Activated T-cell treated with anti-CD3 and anti-CD28 coated beads for 4 hours (primary cell): ENCODE measurements at places on chromosomes 2 and 18.

DNA sequence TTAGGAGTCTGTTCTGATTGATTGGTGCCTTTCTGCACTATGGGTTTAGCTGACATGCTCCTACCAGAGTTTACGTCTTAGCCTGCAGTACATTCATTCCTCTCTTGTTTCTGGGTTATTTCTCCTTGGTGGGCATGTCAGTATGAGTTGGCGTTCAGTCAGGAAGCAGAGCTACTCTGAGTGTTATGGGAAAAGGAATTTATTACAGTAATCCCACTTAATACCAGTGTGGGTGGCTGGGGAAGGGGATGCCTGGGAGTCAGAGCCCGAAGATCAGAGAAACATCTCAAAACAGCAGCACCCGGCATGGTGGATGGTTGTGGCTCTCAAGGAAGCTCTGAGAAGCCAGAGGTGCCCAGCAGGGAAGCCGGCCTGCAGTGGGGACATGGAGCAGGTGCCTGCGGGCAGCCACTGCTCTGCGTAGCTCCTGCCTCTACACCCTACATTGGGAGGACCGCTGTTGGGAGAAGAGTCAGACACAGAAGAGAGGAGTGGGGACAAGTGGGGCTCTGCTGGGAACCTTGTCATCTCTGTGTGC, 48.9 kb downstream of the RAB31 start:
- DNase-seq: no peak

GRCh38 chr2:146572598-146572997, 1272.2 kb upstream of the ACVR2A start:
- DNase-seq: no peak

GRCh38 chr2:199739413-199740110, 111.4 kb downstream of the FTCDNL1 start:
- peak; percentile 44 for DNase-seq

DNA sequence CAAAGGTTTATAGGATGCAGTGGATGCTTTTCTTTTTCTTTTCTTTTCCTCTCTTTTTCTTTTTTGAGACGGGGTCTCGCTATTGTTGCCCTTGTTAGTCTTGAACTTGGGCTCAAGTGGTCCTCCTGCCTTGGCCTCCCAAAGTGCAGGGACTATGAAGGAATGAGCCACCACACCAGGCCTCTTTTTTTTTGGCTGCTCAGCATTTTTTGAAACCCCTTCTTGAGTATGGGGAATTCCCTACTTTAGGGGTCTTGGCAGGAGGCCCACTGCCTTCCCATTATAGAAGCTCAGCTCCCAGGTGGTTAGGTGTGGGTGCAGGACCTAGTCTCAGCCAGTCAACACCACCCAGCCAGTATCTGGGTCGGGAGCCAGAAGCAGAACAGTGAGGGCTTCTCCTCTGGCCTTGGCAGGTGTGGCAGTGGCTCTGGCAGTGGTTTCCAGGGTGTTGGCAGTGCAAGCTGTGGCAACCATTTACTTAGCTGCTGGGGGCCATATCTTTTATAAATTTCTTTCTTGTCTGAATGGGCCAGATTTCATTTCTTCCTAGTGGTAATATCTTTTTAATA, 51.4 kb upstream of the ACYP2 start:
- no peak for DNase-seq

DNA sequence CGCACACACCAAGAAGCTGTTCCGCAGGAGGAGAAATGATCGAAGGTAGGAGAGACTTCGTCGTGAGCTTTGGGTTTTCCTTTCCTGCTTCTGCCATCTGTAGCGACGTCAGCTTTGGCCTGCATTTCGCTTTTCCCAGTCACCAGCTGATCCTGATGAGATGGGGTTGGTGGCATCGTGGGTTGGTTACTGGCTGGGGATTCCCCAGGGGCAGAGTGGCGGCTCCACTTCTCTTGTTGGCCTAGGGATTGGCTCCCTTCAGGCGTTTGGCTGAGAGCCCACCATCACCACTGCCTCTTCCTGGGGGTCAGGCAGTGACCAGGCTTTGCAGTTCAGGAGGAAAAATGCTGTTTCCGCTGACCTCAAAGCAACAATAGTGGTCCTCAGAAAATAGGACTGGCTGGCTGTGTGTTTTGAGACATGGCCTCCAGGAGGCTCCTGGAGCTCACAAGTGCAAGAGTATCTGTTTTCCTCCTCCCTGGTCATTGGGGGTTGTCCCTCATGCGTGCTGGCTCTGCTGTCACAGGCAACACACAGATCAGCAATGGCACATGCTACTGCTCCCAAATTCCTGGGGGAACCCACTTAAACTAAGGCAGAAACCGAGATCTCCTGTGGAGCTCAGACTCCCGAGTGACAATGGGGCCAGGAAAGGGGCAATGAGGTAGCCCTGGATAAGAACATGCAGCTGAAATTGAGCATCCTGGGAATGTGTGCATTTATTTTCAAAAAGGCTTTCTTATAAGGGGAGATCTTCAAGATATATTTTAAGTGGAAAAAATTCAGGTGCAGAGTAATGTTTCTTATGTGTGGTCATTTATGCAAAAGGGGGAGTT, 173.0 kb downstream of the CTIF start:
- no peak for DNase-seq

DNA sequence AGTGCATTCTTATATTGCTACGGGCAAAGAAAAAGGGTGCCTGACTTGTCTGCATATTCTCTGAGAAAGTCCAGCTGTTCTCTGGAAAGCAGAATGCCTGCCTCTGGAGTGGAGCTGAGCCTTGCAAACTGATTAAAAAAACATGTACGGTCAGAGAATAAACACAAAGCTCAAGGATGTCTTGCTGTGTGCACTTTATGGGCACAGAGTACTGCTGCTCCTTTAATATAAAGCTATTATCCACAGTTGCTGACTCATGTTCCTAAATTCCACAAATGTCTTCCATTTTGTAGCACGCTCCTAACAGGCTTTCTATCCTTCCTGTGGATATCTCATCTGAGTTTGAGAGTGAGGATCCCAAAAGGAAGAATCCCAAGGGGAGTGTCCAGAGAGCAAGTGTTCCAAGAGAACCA, 229.0 kb downstream of the MREG start:
- DNase-seq: no peak

DNA sequence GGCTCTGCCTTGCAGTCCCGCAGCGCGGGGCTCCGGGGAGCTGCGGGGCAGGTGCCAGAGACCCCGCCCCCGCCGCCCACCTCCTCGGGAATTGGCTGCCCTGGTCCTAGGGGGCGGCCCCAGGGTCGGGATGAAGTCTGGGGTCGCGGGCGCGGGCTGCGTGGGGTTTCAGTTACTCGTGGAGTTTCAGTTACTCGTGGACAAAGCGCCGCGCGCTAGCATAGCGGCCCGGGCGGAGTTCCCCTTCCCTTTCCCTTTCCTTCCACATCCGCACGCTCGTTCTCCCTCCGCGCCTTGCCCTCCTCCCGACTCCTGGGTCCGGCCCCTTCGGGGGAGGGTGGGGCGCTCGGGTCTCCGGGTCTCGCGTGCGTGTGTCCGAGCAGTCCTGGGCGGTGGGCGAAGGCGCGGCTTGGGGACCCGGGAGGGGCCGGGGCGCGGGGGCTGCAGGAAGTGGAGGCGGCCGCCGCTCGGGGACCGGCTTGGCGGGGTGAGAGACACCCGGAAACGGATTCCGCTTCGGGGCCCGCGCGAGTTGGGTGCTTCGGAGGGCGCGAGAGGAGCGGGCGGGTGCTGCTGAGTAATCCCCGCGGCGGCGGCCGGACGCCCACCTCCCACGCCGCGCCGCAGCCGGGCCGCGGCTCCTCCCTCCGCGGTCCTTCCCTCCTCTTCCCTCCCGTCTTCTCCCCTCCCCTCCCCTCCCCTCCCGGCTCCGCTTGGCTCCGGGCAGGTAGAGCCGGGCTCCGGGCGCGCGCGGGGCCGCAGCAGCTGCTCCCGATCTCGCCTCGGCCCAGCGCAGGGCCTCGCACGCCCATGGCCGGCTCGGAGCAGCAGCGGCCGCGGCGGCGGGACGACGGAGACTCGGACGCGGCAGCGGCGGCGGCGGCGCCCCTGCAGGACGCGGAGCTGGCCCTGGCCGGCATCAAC, at the start of gene TTC39C:
TSS of gene TTC39C (plus strand) at position 693 of the 924 bp plus-strand sequence. CDS start at position 811, 118 bp downstream.
- peak; percentile 79 for DNase-seq

- DNase-seq: no peak
Measured at GRCh38 chr2:130827502-130828251, 9.0 kb upstream of the ARHGEF4 start.

DNA sequence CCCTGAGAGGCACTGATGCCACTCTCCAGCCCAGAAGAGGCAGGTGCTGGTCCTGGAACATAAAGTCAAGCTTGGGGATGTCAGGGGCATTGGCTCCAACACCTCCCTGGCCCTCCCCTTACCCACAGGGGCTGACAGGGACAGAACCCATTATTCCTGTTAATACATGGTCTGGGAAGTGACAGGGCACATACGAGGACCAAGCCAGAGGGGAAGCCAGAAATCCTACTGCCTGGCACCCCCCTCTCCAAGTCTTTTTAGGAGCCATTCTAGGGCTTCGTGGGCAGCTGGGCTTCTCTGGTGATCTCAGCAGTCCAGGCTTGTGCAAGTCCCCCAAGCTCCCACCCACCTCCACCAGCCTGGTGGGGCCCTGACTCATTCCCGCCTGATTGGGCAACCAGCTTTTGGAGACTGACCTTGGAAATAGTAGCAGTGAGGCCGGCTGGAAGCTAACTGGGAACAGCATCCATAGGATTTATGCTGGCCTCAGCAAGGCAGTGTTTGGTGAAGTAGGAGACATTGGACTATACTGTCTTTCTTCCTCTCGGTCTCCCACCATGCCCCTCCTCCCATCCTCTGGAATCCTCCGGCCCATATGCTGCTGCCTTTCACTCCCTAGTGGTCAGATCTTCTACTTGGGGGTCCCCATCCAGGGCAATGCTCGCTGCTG, 86.4 kb upstream of the HK2 start:
- DNase-seq: no peak

GRCh38 chr2:21860907-21861306, 737.1 kb downstream of the TDRD15 start:
- DNase-seq: no peak

DNA sequence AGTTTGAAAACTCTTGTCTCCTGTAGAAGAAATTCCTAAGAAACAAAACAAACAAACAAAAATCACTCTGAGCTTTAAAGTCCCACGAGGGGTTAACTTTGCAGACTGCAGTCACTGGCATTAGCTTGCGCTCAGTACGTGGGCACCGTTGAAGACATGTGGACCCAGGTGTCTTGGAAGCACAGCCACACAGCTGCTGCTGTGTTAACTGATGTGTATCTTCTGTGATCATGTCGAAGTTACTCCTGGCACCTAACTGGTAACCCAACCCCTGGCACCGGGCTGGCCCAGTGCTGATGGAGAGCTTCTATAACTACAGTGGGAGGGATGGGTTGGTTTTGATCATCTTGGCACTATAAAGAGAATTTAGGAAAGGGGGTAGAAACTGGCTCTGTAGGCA, 51.6 kb upstream of the FHL2 start:
- no peak for DNase-seq

GRCh38 chr2:216188559-216188850, 79.4 kb downstream of the XRCC5 start:
- DNase-seq: no peak

DNA sequence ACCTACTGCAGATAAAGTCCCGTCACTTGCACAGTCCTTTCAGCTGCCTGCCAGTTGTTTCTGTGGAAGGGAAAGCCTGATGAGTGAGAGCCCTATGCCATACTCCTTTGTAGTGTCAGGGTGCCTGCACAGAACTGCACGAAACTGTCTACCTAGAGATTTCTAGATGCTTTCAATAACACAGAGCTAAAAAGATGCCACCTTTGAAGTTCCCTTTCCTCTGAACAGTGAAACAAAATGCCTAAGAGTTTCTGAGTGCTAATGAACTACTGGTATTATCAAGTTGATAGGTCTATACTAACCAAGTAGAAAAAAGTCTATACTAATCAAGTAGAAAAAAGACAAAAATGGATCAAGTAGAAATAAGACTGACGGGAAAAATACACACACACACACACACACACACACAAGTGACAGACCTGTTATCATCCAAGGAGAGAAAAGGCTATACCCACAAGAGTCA, 79.0 kb downstream of the TLK1 start:
- no peak for DNase-seq

GRCh38 chr2:241844831-241845578, 13.7 kb downstream of the PDCD1 start:
- no peak for DNase-seq

DNA sequence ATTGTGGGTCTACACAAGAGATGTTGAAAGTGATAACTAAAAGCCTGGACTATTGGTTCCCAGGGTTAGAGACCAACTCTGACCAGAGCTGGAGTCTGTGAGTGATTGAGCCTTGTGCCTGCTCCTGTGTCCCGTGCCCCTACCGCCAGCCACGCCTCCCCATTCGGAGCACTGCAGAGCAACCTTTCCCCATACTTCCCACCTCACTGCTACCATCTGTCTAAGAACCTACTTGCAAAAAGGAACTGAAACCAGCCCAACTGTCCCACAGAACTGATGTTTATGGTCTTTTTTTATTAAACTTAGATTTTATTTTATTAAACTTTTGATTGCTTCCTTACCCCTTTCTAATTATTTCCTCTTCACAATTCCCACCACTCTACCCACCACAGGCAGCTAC, 300.3 kb upstream of the MGAT5 start:
- no peak for DNase-seq
